ENCODE measurements at places on chromosomes 12 and 14. TPM values are rescaled to one million over a fixed set of nuclear protein-coding genes. Genes with fewer than 3 reads are reported as not detected.
A peak's percentile ranks its signal among the peaks of the same experiment; 100 is the strongest.

GRCh38 chr12:106127338-106128126 is 11.2 kb downstream of the NUAK1 start:
- H3K27ac ChIP-seq: peak overlapping the region; percentile 89
- H3K36me3 ChIP-seq: no peaks in the 10 kb centered on the region
- H3K4me1 ChIP-seq: peaks cover 8% of the 10 kb centered on the region
- no peak overlapping the region for H3K4me3 ChIP-seq
- H3K27me3 ChIP-seq: no peaks in the 10 kb centered on the region
- DNase-seq: no peak

GRCh38 chr12:76711241-76711640 is 52.7 kb upstream of the ZDHHC17 start:
- H3K4me1 ChIP-seq: no peaks in the 10 kb centered on the region
- H3K36me3 ChIP-seq: no peaks in the 10 kb centered on the region
- H3K27ac ChIP-seq: no peak overlapping the region
- H3K4me3 ChIP-seq: no peak overlapping the region
- DNase-seq: no peak

DNA sequence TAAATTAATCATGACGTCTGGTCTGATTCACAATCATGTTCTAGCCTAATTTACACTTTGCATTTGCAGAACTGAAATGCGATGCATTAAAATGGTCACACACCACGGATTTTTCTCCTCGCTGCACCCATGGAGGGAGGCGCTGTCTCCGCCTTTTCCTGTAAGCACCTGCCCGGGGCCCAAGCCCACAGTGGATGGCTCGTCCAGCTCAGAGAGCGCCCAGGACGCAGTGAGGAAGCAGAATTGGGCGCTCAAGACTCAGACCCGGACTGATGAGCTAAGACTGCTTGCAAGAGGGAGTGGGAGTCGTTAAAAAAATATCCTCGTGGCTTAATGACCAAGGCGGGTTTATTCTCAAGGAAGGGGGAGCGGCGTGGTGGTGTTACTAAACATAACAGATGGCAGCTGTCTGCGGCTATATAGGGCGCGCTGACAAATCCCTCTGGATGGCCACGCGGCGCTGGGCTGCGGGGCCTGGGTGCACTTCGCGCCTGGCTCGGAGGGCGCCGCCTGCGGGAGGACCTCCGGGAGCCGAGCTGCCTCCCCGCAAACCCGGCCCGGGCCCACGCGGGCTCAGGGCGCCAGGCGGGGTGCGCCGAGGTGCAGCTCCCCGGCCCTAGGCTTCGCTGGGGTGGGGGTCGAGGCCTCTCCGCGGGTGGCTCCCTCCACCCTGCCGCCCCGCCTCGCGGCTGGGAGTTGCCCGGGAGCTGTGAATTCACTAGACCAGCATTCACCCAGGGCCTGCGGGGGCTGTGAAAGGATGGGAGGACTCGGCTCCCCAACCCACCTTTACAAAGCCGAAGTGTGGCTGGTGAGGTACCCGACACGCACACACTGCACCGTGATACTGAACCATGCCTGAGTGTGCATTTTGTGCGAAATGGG is 78.7 kb downstream of the PPM1A start:
- no peak overlapping the region for H3K4me3 ChIP-seq
- no peaks in the 10 kb centered on the region for H3K4me1 ChIP-seq
- H3K27ac ChIP-seq: no peak overlapping the region
- no peaks in the 10 kb centered on the region for H3K27me3 ChIP-seq
- DNase-seq: no peak

The ACOT4 gene
- 1.3 TPM for total RNA-seq

- no peaks in the 10 kb centered on the region for H3K4me1 ChIP-seq
- H3K27me3 ChIP-seq: no peaks in the 10 kb centered on the region
- no peak overlapping the region for H3K27ac ChIP-seq
- H3K36me3 ChIP-seq: peaks cover 10% of the 10 kb centered on the region
- no peak overlapping the region for H3K4me3 ChIP-seq
These were observed 23.4 kb downstream of the POLR3B start for GRCh38 chr12:106380954-106381353.

The DLK1 gene
- not detected for total RNA-seq

GRCh38 chr12:10031321-10031720 is 839 bp downstream of the CLEC9A start:
- no peaks in the 10 kb centered on the region for H3K4me1 ChIP-seq
- DNase-seq: no peak
- H3K36me3 ChIP-seq: no peaks in the 10 kb centered on the region
- H3K27ac ChIP-seq: no peak overlapping the region

The LLPH gene
- 16.1 TPM for total RNA-seq
